ENCODE measurements at places on chromosomes 12 and 14.

GRCh38 chr14:71438684-71439083, 493.5 kb upstream of the RGS6 start:
- DNase-seq: no peak

DNA sequence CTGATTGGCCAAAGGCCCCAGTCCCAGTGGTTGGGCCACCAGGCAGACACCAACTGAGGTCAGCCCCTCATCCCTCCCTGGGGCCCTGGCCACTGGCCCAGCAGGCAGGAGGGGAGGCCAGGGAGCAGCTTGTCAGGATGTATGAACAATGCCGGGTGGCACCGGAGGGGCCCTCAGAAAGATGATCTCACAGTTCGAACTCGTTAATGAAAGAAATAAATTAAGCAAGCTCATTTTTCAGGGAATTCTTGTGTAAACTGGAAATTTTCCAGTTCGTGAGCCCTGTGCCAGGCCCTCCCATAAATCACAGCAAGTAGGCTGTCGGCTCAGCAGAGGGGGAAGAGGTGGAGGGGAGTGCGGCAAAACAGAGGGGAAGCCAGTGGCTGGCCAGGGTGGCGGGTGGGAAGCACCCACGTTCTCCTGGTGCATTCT, 177.0 kb upstream of the VASH1 start:
- DNase-seq: no peak

- DNase-seq: no peak
These were observed 1153.2 kb downstream of the BCL11B start for GRCh38 chr14:98118749-98119148.

DNA sequence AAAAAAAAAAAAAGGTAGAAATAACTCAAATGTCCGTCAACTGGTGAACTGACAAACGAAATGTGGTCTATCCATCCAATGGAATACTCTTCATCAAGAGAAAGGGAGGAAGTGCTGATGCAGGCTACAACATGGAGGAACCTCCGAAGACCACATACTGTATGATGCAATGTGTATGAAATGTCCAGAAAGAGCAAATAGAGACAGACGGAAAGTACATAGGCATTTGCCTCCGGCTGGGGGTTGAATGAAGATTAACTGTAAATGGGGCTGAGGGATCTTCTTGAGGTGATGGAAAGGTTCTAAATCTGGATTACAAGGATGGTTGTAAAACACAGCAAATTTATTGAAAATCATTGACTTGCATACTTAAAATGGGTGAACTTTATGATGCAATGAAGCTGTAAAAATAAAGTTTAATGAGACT, 35.4 kb downstream of the DLK1 start:
- DNase-seq: no peak

DNA sequence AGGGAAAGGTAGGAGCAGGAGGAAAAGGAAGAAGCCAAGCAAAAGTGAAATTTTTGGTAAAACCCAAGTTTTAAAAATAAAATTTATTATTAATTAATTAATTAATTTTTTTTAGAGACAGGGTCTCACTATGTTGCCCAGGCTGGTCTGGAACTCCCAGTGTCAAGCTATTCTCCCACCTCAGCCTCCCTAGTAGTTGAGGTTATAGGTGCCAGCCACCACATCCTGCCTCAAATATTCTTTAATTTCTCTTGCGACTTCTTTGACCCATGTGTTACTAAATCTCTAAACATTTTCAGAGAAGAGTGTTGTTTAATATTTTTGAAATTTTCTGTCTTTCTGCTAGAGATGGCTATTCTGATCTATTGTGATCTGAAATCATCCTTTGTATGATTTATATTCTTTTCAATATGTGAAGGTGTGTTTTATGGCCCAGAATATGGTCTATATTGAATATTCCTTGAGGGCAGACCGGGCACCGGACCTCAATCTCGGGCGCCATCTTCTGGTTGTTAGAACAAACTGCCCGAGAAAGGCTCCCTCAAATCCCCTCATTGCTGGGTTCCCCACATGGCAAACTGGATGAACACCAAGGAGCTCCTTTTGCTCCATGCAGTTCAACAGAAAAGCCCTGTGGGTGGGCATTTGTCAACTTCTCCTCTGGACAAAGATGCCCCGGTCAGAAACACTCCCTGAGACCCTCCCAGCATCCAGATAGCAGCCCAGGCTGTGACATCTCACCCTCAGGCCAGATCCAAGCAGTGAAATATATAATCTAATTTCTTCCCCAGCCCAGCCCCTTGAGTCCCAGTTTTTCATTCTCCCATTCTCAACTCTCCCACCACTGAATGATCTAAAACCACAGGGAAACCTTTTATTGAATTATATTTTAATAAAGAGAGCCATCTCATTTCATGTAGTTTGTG, 110.5 kb downstream of the ASCL4 start:
- DNase-seq: no peak
